ENCODE measurements at places on chromosomes 3 and 15.

DNA sequence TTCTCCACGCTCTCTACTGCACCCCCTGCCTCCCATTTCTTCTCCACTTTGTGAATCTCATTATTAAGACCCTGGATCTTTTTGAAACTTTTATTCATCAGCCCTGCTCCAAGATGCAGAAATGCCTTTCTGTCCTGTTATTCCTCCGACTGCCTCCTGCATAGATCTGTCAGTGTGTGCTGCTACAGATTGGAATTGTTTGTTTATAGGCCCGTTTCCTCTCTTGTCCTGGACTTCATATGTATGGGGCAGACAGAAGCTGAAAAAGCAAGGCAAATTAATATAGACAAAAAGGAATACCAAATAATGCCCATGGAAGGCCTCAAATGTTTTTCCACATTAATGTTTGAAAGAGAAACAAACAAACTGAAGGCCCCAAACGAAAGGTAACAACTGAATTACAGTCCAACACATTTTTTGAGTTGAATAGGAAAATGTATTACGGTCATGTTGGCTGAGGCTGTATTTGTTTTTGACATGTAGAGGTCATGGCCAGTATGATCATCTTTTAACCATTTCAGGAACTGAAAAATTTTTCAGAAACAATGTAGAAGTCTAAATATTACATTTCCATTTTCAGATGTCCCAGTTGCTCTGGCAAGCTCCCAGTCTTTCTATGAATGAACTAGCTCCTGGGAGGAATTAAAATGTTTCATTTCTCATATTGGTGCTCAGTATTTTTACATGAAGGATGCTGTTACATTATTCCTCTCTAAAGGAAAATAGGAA is 8.8 kb downstream of the CHST2 start:
- DNase-seq, result no peak

- DNase-seq, result no peak
These were observed 91.8 kb downstream of the UBE2E2 start for GRCh38 chr3:23294770-23295387.

- no peak for DNase-seq
These were observed 31.9 kb upstream of the STRIT1 start for GRCh38 chr3:155325263-155325835.

DNA sequence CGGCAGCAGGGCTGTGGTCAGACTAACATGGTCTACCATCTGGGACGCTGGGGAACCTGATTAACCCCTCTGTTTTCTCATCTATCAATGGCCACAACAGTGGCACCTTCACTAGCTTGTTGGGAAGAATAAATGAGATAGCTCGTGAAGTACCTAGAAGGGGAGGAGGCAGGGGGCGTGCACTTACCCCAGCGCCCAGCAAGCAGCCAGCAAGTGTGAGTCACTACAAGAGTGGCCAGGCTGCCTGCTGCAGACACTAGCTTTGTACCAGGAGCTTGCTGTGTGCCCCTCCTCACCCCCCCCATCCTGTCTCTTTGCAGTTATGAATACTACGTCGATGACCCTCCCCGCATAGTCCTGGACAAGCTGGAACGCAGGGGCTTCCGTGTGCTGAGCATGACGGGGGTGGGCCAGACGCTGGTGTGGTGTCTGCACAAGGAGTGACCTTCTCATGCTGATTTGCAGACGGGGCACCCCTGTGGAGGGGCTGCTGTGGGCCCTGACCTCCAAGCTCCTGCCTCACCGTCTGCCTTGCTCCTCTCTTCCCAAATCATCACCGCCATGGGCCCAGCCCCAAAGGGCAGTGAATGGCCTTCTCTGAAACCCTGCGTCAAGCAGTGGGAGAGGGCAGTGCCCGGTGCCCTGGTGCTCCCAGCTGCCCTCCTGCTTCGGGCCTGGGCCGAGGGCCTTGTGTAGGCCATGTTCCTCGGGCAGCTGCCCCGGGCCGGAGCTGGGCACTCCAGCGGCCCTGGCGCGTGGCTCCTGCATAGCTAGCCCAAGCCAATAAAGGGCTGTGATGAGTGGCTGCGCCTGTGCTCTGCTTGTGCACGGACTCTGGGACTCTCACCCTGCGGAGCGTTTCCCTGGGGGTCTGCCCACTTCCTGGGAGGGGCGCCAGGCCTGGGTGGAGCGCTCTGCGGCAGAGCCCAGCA is 2.6 kb upstream of the C15orf62 start:
- no peak for DNase-seq

DNA sequence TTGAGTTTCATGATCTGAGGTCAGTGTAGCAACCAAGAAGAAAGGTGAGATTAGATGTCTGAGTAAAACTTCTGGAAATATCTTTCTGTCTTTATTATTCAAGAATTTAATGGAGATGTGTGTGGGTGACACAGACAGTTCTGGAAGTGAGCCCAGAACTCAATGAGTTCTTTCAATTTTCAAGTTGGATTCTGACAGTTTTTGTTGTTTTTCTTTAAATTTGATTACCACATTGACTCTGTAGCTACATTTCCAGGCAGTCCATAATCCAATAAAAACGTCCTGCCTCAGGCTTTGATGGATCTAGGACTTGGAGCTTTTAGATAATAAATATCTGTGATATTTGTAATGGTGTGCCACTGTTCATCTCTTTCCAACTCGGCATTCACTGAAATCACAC is 3.9 kb upstream of the PARP14 start:
- no peak for DNase-seq

All from CD4-positive, alpha-beta T cell treated with Interleukin-15 for 1 hour (primary cell).